T follicular helper cell (primary cell): ENCODE measurements at places on chromosomes 7 and 10.

DNA sequence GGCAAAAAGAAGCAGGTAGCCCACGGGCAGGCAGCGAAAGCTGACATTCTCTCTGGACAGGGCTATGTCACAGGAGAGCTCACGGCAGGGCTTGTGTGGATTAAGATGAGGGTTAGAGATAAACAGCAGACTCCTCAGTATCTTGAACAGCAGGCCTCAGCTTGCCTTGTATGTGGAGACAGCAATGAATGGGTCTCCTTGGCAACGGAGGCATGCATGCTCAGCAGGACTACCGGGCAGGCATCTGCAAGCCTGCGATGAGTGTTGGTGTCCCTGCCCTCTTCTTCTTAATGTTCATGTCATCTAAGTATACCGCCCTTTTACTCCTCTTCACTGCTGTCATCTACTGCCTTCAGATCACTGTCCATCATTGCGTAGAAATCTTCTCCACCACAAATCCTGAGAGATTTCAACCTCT is 81.9 kb upstream of the C1GALT1 start:
- no peak for DNase-seq

DNA sequence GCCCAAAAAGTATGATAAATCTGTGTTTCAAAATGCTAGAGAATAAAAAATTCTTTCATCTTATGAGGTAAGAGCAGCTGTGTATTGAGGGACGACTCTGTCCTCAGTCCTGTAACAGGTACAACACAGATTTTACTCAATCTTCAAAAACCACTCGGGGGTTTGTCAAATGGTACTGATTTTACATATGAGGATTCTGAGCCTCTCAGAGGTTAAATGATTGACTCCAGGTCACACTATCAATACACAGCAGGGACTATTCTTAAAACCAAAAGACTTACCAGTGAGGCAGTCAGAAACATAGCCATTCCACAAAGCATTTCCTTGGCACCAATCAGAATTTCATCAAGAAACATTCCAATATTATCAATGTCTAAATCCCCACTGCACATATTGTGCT is 95.5 kb downstream of the SGMS1 start:
- no peak for DNase-seq

DNA sequence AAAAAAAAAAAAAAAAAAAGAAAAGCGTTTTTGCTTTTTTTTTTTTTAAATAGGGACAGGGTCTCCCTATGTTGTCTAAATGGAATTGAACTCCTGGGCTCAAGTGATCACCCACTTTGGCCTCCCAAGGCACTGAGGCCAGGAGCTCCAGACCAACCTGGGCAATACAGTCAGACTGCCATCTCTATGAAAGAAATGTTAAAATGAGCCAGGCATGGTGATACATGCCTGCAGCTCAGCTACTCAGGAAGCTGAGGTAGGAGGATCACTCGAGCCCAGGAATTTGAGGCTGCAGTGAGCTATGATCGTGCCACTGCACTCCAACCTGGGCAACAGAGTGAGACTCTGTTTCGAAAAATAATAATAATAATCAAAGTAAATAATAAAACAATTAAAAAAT is 16.5 kb upstream of the LMTK2 start:
- DNase-seq: no peak

GRCh38 chr7:22485189-22485588 is 14.8 kb downstream of the STEAP1B start:
- DNase-seq: no peak

DNA sequence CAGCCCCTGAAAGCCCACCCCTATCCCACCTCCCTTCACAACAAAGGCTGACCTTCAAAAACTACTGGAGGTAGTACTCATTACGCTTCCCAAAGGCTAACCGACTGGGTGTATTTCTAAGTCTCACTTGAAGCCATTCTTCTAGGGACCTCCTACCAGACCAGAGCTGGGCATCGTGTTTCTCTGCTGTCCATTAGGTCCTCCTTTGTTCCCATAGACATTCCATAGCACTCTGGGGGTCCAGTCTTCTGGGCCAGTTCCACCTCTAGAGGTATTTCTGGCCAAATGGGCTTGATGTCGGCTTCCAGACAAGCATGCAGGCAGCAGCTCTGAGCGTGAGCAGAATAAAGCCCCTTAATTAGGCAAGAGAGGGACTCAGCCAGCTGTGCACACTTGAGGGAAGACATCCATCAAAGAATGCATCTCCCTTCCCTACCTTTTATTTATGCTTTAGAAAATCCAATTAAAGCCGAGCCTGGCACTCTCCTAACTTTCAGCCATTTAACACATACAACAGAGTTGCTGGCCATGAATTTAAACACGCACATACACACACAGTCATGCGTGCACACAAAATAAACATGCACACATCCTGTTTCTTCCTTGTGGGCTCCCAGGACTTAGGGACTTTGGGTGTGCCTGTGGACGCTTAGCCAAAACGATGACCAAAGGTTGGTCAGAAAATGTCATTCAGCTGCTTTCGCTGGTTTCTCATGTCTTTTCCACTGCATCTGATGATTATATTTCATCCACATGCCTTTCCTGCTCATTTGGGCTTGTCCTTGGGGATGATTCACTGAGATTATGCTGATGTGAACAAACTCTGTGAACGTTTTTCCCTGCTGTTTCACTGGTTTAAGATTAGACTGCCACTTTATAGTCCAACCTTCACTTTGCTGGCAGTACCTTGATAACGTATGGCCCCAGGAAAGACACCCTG is 362.0 kb upstream of the NFE2L3 start:
- DNase-seq: no peak

GRCh38 chr10:114305521-114305925 is 66.5 kb downstream of the VWA2 start:
- no peak for DNase-seq

- DNase-seq: no peak
These were observed 94.7 kb downstream of the ARHGAP22 start for GRCh38 chr10:48509974-48510692.

DNA sequence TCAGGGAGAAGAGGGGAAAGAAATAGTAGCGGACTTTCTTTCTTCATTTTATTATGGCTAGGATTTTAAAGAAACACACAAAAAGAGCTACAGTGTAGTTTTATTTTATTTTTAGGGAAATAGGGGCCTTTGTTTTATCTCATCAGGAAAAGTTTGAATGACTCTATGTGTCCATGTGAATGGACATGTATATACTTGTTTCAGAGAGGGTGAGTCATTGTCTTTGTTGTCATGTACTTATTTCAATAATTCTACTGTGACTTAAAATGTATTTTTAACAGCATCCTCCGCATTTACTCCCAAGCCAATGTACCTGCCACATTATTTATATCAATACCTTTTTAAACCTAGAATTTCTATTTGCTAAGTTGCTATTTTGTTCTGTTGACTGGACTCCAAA is 569.5 kb downstream of the SORCS3 start:
- DNase-seq: no peak

DNA sequence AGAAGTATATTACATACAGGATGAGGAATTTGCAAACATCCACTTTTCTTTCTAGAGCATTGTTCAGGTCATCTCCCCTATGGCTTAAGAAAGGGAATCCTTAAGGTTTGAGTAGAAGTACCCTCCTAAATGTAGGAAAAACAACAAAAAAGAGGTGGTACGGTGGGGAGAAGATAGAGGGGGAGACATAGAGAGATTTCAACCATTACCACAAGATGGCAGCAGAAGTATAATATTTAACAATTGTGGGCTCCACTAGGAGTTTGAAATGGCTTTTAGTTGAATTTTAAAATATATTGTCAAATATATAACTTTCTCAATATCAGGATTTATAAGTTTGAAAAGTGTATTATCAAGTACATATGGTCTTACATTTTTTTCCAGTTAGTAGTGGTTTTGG is 72.7 kb upstream of the PRKG1 start:
- no peak for DNase-seq

DNA sequence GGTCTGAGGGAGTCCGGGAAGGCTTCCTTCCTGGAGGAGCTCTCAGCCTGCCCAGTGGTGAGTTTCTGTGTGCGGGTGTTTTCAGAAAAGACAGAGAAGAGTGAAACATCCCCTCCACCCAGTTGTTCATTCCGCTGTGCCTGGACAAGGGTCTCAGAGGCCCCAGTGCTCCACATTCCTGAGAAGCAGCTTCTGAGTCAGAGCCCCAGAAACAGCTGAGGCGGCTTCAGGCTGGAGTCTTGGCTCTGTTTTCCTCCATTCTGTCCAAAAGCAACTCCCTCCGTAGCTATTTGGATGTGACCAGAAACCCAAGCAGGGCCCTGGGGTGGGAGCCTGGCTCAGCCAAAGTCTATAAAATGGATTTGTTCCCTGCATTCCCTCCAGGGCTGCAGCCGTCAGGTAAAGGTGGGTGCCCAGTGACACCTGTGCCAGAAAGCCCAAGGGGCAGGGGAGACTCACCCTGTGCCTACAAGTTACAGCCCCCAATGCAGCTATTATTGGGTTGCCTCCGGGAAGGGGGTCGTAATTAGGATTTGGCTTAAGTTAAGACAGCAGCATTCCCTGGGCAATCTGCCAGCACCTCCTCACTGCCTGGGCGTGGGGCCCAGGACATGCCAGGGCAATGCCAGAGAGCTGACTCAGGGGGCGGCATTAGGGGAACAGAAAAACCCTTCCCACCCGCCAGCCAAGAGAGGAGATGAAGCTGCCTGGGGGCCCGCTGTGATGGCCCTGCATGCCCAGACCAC is 13.1 kb upstream of the CAMK2G start:
- DNase-seq: no peak

GRCh38 chr7:40175725-40176510 is 41.1 kb downstream of the SUGCT start:
- no peak for DNase-seq

- DNase-seq: no peak
These were observed 365.3 kb downstream of the PARD3 start for GRCh38 chr10:34449836-34450235.

DNA sequence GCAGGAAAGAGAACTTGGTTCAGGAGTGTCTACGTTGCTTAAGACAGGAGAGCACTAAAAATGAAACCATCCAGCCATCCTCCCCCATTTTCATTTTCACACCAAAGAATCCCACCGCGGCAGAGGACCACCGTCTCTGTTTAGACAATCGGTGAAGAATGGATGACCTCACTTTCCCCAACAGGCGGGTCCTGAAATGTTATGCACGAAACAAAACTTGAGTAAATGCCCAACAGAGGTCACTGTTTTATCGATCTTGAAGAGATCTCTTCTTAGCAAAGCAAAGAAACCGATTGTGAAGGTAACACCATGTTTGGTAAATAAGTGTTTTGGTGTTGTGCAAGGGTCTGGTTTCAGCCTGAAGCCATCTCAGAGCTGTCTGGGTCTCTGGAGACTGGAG is 1.4 kb upstream of the IL6 start:
- no peak for DNase-seq

DNA sequence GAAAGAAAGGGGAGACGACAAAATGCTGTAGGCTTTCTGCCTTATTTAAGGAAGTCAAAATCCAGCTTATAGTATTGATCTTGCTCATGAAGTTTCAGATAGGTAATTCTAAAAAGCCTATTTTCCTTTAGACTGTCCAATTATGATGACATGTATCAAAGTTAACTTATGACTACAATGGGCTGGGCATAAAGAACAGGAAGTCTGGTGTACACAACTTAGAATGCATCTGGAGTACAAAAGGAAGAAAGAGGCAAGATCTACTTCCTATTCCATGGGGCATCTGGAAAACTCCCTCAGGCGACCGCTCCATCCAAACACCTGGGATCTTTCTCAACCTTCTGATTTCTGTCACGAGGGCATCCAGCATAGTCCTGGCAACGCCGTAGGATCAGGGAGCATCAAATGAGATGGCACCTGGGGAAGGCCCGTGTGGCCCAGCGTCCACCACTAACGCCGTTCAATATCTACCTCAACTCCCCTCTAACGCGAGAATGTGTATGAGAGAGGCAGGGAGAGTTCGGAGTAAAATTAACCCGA is 512 bp downstream of the FAM24B start:
- no peak for DNase-seq

GRCh38 chr7:134875867-134876266 is 96.4 kb downstream of the CALD1 start:
- DNase-seq: no peak

GRCh38 chr10:110765513-110766319 is 106.0 kb upstream of the PDCD4 start:
- DNase-seq: no peak

DNA sequence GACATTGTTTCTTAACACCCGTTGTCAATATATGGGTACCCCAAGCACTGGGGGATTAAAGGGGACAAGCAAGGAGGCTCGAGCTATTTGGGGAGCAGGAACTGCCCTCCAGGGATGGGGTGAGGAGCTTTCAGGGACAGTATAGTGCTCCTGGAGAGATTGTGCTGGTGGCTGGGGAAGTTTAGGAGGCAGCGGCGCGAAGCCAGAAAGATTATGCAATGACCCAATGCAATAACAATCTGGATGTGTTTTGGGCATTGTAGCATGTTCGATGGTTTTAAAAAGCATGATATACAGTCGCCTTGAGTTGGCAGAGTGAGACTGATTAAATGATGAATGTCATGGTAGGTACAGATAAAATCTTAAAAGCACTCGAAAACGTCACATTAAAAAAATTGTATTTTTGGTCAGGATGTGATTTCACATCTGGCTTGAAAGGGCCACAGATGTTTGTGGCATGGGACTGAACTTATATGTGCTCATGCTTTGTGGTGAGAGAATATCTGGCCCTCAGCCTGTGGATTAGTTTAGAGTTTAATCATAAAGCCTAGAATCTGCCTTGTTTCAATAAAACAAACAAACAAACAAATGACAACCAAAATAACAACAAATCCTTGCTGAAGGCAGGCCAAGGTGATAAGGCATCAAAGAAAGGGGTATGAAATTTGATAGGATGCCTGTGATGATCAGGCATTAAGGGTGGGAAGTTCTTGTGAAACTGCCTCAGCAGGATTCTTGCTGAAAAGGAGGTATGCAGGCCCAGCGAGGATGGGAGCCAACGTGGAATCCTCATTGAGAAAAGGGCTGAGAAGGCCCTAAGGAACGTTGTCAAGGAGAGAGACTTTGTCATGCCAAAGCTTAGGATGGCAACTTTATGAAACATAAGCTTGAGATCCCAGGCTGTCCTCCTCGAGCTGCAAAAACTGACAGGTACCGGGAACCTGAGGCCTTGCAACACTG is 417.1 kb upstream of the KLF6 start:
- DNase-seq: no peak

DNA sequence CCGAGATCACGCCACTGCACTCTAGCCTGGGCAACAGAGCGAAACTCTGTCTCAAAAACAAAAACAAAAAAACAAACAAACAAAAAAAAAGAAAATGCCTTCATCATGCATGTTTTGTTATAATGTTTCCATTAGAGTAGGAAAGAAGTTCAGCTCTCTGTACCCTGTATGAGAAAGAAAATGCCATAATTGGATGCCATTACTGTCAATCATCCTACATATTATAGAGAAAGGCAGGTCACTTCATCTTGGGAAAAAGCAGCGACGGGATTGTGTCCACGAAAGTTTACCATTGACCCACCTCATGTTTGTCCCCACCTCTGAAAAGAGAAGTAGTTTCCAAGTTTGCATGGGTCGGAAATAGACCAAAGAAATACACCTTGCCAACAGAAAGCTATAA is 33.8 kb downstream of the SEC61G start:
- DNase-seq: no peak

GRCh38 chr10:24871011-24871935 is 81.1 kb downstream of the PRTFDC1 start:
- DNase-seq: no peak

- no peak for DNase-seq
These were observed 212.5 kb downstream of the SEC23IP start for GRCh38 chr10:120105001-120105400.

GRCh38 chr10:13624630-13625029 is 37.9 kb downstream of the PRPF18 start:
- DNase-seq: no peak
